ENCODE measurements at places on chromosomes 1 and 21. TPM values are rescaled to one million over a fixed set of nuclear protein-coding genes. Genes with fewer than 3 reads are reported as not detected.
A peak's percentile ranks its signal among the peaks of the same experiment; 100 is the strongest.

DNA sequence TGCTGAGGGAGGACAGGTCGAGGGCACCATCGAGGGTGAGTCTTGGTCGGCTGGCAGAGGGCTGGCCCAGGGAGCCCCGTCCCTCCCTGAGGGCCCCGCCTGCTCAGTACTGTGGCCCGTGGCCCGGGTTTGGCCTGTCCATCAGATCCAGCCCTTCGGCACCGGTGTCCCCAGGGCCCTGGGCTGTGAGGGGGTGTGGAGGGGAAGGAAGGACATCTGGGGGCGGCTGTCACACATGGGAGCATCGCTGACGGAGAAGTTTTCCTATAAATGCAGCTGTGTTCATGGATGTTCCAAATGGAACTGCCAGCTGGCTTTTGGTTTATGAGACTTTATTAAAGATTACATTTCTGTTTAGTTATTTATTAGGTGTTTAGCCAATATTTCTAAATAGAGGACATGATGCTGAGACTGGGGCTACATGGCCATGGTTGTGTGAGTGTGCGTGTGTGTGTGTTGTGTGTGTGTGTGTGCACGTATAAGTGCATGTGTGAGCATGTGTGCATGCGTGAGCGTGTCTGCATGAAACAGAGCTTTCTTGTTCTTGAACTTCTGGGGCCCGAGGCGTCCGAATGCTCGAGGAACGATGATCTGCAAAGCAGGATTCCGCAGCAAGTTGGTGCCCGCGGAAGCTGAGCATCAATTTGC is 54.3 kb downstream of the SLX9 start:
- peak; percentile 81 for DNase-seq

GRCh38 chr1:43994794-43995790 is 3.7 kb downstream of the CCDC24 start:
- DNase-seq: no peak

DNA sequence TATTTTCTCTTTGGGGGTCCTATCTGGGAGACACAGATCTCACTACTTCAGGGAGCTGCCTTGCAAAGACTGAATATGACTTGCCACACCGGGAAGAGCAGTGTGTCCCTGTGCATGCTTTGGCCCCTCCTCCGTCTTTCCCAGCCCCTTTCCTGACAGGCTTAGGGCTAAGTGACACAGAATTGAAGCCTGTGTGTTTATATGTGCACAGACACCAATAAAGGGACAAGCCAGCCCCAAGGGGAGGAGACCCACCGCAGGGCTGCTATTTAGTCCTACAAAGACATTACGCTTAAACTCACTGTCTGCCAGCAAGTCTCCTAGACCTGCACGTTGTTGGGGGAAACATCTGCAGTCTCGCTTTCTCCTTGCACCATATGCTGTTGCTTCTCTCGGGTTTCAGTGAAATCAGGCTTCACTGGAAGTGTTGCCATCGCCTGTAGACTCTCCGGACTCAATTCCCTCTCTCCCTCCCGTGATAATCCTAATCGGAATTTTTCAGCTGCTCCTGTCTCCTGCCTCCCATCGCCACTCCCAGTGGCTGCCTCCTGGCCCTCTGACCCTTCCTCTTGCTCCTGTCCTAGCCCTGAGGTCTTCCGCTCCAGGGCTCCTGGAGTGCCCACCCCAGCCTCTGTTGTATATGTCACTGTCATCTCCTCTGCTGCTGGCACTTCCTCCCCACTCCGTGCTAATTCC is 58.5 kb upstream of the LRRC53 start:
- DNase-seq: no peak

GRCh38 chr1:88150330-88150729 is 533.7 kb upstream of the PKN2 start:
- no peak for DNase-seq

DNA sequence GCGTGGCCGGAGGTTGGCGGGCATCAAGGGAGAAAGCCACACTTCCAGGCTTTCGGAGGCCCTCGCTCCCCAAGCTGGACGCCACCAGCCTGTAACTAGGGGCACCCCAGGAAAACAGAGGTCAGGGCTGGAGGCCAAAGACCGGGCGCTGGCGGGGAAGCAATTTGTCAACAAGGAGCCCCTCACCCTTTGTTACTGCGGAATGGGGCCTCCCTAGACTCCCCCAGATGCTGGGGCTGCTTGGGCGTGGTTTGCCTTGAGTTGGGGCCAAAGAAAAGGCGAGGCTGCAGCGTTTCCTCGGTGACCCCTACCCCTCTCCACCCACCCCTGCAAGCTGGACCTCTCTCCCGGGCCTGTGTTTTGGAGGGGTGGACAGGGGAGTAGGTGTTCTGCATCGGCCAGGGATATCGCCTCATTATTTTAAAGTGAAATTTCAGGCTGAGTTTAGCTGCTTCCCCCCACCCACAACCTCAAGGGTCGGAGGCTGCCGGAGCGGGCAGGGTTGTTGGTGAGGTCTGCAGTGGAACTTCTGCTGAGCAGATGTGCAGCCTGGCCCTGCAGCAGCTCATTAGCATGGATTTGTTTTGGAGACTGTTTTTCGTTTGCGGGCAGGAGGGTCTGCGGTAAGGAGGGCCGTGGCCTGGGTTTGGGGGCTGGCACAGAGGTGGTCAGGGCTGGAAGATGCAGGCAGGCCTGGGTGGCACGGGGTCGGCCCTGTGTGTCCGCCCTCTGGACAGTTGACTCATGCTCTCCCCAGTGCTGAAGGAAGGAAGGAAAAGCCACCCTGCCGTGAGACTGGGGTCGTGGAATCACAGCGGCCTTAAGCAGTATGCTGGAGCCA is 1.5 kb downstream of the NBL1 start:
- DNase-seq: no peak

DNA sequence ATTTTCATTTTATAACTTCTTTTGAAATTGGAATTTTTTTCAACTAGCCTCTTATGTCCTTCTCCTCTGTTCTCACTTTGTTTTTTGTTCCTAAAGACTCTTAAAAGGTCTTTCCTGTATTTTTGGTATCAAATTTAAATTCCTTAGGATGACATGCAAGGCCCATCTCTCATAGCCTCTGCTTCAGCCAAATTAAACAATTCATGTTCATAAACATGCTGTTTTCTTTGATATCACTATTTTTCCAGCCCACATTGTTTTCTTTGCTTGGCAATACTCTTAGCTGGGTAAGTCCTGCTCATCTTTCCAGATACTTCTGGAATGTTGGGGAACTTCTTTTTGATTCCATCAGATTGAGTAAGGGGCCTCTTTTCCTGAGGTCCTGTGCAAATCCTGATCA is 55.8 kb upstream of the GPR88 start:
- DNase-seq: no peak

- no peak for DNase-seq
These were observed 53.0 kb upstream of the DYNLT5 start for GRCh38 chr1:66699213-66699612.

GRCh38 chr1:83800066-83800465 is 198.9 kb downstream of the TTLL7 start:
- no peak for DNase-seq

- DNase-seq: no peak
These were observed 198.6 kb upstream of the CAMK1G start for GRCh38 chr1:209384710-209385550.

- no peak for DNase-seq
These were observed 137.6 kb downstream of the ZMYM4 start for GRCh38 chr1:35406103-35406502.

DNA sequence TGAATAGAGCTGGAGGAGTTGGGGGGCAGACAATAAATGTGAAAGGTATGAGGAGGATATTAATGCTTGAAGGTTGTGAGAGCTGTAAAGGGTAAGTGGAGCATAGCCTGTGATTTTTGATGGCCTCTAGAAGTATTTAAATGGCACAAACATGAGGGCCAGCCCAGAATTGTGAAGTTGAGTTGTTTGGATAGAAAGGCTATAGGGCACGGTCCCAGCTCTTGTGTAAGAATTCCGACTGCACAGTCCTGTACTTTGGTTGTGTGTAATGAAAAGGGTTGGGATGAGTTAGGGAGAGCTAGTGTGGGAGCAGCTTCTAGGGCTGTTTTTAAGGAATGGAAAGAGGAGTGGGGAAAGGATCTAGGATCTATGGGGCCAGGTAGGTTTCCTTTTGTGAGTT is 665.5 kb downstream of the USP25 start:
- no peak for DNase-seq

DNA sequence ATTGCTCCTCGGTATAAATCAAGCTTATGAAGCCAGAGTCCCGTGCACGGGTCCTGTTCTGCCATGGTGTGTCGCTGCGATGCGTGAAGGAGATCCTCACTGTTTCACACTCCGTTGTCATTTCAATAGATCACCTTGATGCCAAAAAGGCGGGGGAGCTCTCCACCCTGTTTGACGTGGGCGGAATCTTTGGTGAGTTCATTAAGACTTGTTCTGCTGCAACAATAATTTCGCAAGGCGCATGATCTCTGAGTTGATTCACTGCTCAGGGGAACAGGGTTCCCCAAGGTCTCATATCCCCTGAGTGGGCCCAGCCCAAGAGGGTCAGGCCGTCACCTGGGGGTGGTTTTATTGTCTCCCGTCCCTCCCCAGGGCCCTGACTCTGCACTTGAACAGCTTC is 50.0 kb downstream of the SLC37A1 start:
- DNase-seq: no peak

GRCh38 chr21:37082856-37083528 is 9.9 kb downstream of the TTC3 start:
- no peak for DNase-seq

- DNase-seq: no peak
These were observed 784 bp downstream of the RPL11 start for GRCh38 chr1:23692308-23692871.

DNA sequence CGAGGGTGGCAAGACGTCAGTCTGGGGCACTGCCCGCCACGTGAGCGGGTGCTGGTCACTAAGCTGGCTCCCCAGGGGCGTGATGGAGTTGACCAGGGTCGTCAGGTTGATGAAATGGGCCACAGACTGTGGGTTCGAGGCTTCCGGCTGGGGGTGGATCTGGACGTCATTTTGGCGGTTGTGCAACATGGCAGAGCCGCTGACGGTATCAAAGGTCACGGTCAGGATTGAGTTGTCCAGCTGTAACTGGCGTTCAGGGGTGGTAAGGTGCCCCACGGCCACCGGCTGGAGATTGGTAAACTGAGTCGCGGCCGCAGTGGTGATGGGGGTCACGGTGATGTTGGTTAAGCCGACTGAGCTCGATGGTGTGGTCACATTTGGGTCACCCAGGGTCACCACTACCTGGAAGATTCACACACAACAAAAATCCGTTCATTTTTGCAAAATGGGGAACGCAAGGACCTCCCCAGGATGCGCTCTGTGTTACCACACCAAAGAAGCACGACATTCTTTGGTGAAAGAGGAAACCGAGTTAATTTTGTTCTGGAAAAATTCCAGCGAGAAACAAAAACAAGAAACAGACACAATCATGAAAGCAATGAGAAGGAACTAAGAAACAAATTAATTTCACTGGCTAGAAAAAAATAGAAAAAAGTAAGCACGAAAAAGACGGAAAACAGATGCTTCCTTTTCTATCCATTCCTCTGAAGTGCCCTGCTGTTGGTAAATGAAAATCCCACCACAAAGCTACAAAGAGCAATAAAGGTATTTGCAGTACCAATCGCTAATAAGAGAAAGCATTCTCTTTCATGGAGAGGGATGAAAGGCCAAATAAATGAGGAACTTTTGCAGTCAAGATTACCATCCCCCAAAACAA is 34.7 kb upstream of the RIPK4 start:
- DNase-seq: no peak

DNA sequence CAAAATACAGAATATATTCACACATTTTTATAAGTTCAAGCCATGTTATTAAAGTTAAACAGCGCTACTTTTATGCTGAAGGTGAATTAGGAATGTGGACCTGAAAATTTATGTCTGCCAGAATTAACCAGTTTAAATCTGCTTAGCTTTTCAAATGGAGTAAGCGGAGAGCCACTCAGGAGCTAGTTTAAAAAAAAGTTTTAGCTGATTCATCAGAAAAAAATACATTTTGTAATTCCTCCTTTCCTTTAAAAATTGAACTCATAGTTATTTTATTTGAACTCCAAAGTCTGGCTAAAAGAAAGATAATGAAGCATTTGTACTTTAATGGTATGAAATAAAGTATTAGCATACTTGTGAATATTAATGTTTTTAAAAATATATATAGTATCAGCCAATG is 21.2 kb downstream of the C21orf91 start:
- DNase-seq: no peak

GRCh38 chr1:206050655-206051235 is 2.2 kb upstream of the RHEX start:
- DNase-seq: no peak

GRCh38 chr21:36615274-36615964 is 83.5 kb upstream of the SIM2 start:
- DNase-seq: no peak

DNA sequence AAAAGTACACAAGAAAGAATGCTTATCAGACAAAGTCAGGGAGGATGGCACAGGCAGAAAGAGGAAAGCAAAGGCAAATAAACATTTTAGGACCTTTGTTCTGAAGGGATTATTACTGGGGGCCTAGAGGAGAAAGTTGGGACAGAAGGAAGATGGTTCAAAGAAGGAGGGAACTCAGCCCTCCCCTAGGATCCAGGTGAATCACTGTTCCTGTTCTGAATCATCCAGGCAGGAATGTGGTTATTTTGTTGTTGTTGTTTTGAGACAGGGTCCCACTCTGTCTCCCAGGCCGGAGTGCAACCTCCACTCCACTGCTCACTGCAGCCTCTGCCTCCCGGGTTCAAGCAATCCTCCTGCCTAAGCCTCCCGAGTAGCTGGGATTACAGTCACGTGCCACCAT is 38.5 kb upstream of the PSEN2 start:
- no peak for DNase-seq

DNA sequence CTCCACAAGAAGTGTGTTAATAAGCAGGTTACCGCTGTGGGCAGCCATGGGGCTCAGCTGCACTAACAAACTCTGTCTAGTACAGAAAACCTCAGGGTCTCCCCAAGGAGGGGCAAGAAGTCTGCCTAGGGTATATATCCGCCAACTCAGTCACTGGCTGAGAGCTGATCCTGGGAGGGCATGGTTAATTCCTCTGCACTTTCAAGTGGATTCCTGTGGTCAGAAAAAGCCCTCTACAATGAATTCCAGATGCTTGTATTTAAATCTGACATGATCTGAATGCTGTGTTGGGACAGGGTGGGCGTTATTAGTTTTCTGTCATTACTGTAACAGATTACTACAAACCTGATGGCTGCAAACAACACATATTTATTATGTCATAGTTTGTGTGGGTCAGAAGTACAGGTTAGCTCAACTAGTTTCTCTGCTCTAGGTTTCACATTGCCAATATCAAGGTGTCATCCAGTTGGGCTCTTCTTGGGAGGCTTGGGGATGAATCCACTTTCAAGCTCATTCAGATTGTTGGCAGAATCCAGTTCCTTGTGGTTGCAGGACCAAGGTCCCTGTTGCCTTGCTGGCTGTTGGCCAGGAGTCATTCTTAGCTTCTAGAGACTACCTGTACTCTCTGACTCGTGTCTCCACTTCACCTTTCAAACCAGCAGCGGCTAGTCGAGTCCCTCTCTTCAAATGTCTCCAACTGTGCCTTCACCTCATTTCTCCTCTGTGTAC is 8.0 kb upstream of the SELE start:
- no peak for DNase-seq

GRCh38 chr1:25095635-25096200 is 136.6 kb downstream of the SYF2 start:
- no peak for DNase-seq

GRCh38 chr21:46392921-46393320 is 65.8 kb upstream of the DIP2A start:
- peak; percentile 67 for DNase-seq

The XKR8 gene
- 5.3 TPM for total RNA-seq

The SPRR2E gene
- not detected for total RNA-seq

The CD5L gene
- 3.5 TPM for total RNA-seq

The VSIG8 gene
- not detected for total RNA-seq

The RAVER2 gene
- total RNA-seq: 32.6 TPM

The C1QB gene
- 102 TPM for total RNA-seq

The CFHR2 gene
- total RNA-seq: not detected

The GRHL3 gene
- total RNA-seq: not detected

The RAB42 gene
- 1.5 TPM for total RNA-seq

The C1QC gene
- 93.5 TPM for total RNA-seq

Data from left ventricle myocardium superior (tissue), 1 donor.